ENCODE measurements at places on chromosomes 7 and 10. TPM values are rescaled to one million over a fixed set of nuclear protein-coding genes. Genes with fewer than 3 reads are reported as not detected.

DNA sequence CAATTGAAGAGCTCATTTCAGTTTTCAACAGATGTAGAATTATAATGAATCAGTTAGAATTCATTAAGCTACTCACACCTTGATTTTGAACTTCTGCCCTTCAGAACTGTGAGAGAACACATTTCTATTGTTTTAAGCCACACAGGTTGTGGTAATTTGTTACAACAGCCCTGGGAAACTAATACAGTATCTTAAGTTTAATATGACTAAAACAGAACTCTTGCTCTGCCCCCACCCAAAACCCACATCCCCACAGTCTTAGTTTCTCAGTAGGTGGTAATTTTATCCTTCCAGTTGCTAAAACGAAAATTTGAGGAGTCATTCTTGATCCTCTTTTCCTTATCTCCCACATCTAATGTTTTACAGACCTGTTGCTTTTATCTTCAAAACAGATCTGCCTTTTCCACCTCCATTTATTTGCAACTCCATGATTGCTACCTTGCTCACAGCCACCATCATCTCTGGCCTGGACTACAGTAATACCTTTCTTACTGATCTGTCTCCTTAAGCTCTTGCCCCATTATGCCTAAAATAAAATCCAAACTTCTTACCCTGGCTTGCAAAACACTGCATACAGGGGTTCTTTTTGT lies 72.8 kb upstream of the NXPH1 start:
- H3K27me3 ChIP-seq, result no peaks in the 10 kb centered on the region
- no peak overlapping the region for H3K4me3 ChIP-seq
- no peak for DNase-seq
- no peaks in the 10 kb centered on the region for H3K4me1 ChIP-seq
- no peak overlapping the region for H3K27ac ChIP-seq

DNA sequence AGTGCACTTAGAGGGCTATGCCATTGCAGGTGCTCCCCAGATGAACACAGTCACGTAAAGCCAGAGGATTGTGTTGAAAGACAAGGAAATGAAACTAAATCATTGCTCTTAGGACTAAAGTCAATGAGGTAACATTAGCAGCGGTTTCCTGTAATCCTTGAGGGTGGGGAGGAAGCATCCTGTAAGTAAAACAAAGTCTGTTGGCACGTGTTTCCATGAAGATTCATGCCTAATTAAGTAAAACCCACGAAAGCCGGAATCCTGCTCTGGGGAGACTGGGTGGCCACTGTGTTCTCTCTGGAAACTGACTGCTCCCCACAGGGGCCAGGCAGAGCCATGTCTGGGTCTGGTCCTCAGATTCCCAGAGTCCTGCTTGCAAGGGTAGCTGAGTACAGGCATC lies 18.3 kb downstream of the STEAP1B start:
- no peaks in the 10 kb centered on the region for H3K4me1 ChIP-seq
- DNase-seq, result peak; percentile 21
- H3K36me3 ChIP-seq, result no peaks in the 10 kb centered on the region
- H3K4me3 ChIP-seq, result no peak overlapping the region
- no peaks in the 10 kb centered on the region for H3K27me3 ChIP-seq
- H3K27ac ChIP-seq, result no peak overlapping the region

The PNLIPRP1 gene
- not detected for total RNA-seq

The CELF2 gene
- 25.1 TPM for total RNA-seq

The CHRM2 gene
- 7.9 TPM for total RNA-seq

The FFAR4 gene
- not detected for total RNA-seq

All from fibroblast of lung (primary cell).